ENCODE measurements at places on chromosomes 3 and 15.
A peak's percentile ranks its signal among the peaks of the same experiment; 100 is the strongest.

DNA sequence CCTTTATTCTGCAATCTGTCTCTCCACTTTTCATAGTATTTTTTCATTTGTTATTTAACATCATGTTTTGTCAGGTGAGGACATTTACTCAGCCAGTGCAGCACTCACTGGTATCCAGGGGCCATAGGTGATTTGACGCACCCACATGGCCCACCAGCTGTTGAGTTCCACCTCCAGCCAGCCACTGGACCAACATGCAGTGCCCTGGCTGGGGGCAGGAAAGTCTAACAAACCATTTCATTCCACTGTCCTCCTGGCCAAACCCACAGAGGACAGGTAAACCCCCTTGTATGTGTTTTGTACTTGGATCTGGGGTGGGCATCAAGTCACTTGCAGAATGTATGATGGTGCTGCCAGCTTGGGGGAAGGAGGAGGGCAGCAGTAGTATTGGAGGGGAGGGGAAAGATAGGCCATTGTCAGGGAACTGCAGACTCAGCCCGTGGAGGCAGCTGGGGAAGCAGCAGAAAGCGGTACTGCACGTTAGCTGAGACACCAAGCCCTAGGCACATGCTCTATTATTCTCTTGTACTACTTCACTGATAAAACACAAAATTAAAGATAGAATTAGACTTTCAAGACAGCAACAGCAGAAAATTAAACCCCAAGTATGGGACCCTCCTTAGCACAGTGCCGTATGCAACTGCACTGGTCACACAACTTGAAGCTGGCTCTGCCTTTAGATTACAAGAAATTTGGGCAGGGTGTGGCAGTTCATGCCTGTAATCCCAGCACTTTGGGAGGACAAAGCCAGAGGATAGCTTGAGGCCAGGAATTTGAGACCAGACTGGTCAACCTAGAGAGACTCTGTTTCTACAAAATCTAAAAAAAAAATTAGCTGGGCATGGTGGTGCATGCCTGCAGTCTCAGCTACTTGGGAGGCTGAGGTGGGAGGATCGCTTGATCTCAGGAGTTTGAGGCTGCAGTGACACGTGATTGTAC lies 15.4 kb upstream of the RPL24 start:
- no peak for DNase-seq

GRCh38 chr3:46954178-46954577 lies 22.4 kb downstream of the CCDC12 start:
- no peak for DNase-seq

GRCh38 chr15:39153716-39154115 lies 427.2 kb upstream of the THBS1 start:
- no peak for DNase-seq

GRCh38 chr15:33008284-33008995 lies 186.1 kb downstream of the FMN1 start:
- peak; percentile 78 for DNase-seq

- DNase-seq: no peak
These were observed 9.0 kb downstream of the NIPA1 start for GRCh38 chr15:22795206-22796063.

DNA sequence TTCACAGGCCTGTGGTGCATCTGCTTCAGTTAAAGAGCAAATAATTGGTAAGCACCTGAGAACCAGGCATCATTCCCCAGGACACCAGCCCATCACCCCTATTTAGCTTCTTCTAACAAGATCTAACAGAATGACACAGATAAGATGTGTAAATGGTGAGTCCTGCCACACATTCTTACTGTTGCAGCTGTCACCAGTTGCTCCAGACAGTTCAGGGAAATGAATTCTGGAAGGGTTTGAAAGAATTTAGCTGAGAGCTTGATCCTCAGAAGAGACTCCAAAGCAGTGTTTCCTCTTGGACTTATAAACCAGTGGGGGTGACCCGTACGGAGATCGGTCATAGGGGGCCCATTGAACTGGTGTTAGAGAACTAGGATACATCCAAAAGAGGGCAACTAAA lies 238.0 kb downstream of the MEX3B start:
- no peak for DNase-seq

DNA sequence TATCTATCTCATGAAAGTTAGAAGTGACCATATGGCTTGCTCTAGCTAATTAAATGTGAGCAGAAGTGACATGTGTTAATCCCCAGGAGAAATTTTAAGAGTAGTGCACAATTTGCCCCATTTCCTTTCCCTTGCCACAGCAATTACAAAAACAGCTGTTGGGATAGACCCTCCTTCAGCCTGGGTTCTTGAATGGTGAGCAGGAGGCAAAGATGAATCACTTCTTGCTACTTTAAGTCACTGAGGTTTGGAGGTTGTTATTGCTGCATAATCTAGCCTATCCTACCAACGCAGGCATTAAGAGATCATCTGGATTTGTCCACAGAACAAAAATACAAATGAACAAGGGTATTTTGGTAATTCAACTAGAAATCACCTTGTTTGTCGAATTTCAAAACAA lies 51.7 kb upstream of the CAPN7 start:
- no peak for DNase-seq

DNA sequence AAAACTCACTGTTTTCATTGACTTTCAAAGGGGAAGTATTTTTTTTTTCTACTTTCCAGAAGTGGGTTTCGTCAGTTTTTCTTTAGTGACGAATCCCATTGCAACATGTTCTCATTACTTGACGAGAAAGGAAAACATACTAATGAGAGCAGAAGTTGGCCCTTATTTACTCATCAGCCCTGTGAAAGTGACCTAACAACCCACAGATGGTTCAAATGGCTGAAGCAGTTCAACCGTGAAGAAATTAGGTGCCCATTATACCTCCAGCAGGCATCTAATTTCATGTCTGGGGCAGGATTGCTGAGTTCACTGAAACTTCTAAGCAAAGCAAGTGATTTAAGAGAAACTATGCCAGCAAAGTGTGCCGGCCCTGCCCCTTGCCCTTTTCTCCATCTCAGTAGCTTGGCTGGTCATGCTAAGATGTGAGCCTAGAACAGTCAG lies 9.0 kb downstream of the AQP9 start:
- no peak for DNase-seq

GRCh38 chr15:43896543-43896942 lies 69.7 kb downstream of the WDR76 start:
- DNase-seq: no peak

GRCh38 chr3:106277731-106278130 lies 408.9 kb upstream of the CBLB start:
- DNase-seq: no peak

DNA sequence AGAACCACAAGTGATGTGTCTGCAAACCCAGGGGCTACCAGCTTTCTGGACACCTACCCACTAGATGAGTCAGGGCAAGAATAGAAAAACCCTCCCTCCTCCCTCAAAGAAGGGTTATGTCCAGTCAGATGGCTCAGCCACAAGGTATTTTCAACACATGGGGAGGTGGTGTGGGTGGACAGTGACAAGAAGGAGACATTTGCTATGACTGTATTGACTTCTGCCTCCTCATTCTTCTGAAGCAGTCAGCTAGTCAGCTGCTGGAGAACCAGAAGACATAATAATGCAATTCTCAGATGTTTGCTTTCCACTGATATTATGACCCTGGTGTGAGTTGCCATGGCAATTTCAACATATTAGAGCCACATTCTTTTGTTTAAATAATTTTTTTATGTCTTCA lies 66.7 kb upstream of the GOLGA8B start:
- DNase-seq: no peak

GRCh38 chr3:120429921-120430361 lies 20.9 kb downstream of the FSTL1 start:
- no peak for DNase-seq

DNA sequence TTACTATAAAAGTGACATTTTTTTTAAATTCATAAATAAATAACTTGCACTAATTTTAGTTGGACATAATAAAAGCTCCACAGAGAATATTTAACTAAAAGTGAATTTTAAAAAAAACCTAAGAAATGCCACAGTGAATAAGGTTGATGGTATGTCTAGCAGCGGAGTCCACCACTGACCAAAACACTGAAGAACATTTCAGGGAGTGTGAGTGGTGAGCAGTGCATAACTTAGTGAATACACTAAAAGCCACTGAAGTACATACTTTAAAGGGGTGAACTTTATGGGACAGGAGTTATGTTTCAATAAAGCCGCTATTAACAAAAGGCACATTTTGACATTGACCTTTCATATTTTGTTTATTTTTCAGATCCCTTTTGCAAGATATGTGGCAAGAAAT lies 32.3 kb downstream of the SRP14 start:
- no peak for DNase-seq

DNA sequence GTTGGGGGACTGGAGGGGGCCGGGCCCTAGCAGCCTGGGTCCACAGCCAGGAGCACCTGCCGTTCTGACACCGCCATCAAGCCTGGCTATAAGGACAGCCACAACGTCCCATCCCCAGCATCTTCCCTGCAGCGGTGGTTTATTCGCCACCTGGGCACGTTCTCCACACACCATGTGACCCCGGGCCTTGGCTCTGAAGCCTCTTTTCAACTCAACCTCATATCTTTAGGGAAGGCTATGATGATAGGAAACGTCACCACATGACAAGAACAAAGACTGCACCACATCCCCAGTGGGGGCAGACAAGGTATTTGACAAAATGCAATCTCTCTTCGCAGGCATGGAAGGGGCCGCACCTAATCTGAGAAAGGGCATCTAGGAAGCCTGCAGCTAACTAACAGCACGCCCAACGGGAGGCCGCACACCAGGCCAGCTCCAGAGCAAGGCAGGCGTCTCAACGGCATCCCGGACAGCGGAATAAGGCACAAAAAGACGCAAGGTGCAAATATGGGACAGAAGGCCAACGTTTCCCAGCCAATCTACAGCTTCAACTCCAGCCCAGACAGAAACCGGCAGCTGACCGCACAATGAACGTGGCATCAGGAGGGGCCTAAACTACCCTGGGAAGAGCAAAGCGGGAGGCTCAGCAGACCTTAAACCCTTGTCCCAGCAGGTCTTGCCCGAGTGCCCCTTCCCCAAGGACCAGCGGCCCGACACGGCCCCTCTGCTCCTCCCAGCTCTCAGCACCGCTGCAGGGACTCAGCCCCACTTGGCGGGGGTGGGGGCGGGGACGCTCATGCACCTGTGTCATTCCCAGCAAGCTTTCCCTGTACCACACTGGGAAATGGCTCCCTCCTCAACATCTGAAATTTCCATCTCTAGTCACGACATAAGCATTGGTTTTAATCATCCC lies 41.9 kb downstream of the NIPA2 start:
- no peak for DNase-seq

GRCh38 chr3:171944118-171945016 lies 95.0 kb upstream of the FNDC3B start:
- no peak for DNase-seq

DNA sequence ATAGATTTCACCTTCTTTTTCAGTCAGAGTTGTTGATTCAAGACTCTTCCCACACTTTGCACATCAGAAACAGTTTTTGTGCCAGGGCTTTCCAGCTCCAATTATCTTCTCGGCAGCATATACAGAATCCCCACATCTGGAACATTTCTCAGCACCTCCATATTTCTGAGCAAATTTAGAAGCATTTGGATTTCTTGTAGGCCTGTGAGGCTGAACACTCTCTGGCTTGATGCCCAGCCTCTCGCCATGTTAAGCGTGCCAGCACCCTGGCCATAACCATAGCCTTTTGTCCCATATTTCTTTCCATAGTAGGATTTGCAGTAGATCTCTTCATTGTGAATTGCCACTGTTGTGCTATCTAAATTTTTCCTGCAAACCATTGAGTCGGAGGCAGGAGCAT lies 28.3 kb downstream of the CD80 start:
- DNase-seq: no peak

GRCh38 chr3:192825657-192826200 lies 91.9 kb downstream of the MB21D2 start:
- DNase-seq: no peak

DNA sequence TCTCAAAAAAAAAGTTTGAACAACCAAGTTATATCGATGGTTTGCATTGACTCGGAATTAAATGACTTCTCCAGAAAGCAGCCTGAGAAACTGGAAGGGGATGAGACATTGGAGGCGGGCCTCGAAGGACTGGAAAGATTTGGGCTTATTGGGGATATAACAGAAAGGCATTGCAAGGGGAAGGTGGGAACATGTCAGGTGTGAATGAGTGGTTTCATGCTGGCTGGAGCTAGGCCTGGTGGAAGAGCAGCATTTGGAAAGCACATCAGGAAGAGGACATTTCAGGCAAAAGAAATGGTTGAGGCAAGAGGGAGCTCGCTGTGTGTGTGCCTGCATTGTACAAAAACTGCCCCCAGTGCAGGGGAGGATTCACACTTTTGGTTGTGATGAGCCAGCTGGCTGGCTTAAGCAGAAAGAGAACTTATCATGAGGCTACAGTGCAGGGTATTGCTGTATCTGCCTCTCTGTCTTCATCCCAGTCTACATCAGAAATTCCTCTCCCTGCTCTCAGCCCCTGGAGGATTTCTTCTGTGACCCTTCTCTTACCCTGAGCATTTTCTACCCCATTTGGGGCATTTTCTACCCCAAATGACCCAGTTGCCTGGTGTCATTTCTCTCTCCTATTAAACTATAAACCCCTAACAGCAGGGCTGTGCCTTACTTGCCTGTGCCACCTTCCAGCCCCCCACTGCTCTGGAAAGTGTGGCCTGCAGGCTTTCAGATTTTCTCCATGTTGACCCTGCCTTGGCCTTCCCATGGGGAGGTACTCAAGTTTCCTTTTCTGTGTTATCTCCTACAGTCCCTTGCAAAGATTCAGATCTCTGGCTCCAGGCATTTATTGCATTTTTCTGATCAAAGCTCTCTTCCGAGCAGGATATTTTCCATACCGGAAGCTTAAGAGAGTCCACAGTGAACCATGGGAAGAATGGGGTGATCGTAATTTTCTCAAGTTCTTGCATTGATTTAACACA lies 64.4 kb upstream of the FLNB start:
- DNase-seq: no peak

- DNase-seq: no peak
These were observed 112.7 kb downstream of the SNRK start for GRCh38 chr3:43399034-43399433.

- no peak for DNase-seq
These were observed 57.2 kb downstream of the EFCAB12 start for GRCh38 chr3:129371041-129371826.

DNA sequence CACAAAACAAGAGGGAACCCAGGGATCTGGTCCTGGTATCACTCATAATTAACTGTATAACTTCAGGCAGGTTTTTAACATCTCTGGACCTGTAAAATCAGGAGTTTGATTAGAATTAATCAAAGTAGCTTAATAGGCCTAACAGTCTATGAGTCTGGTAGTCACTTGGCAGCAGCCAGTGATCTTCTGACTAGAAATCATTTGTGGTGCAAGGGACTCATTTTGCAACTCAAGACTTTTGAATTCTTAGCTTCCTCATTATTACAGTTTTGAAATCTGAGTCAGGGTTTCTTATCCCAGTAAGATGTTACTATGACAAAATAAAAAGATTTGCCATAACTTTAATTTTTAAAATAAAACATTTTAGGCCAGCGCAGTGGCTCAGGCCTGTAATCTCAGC lies 70.8 kb downstream of the TMCC1 start:
- DNase-seq: no peak

- no peak for DNase-seq
These were observed 78.1 kb upstream of the LMOD3 start for GRCh38 chr3:69200384-69201068.

GRCh38 chr3:150439657-150440056 lies 31.6 kb downstream of the TSC22D2 start:
- DNase-seq: no peak

- no peak for DNase-seq
These were observed 177.3 kb upstream of the GOLIM4 start for GRCh38 chr3:168273036-168273435.
